Keratinocyte (primary cell): ENCODE measurements at places on chromosomes 2 and 18. TPM values are rescaled to one million over a fixed set of nuclear protein-coding genes. Genes with fewer than 3 reads are reported as not detected.

ABCB6 gene
- polyA plus RNA-seq = 6.1 to 11.0 TPM (median 10.5 TPM) in 3 replicates

LRRTM1 gene
- polyA plus RNA-seq = not detected in 3 replicates

MEIS1 gene
- polyA plus RNA-seq = 2.2 to 4.4 TPM (median 3.1 TPM) in 3 replicates

DNAJB2 gene
- 35.4 to 75.5 TPM (median 51.7 TPM) in 3 replicates for polyA plus RNA-seq

TRIM43 gene
- polyA plus RNA-seq = not detected in 3 replicates

CFAP221 gene
- not detected in 3 replicates for polyA plus RNA-seq

REG1B gene
- not detected in 3 replicates for polyA plus RNA-seq

DAPL1 gene
- polyA plus RNA-seq = 1.1 to 5.9 TPM (median 4.8 TPM) in 3 replicates

UNC80 gene
- polyA plus RNA-seq = 0.09 to 0.13 TPM (median 0.10 TPM) in 3 replicates

DCDC2C gene
- polyA plus RNA-seq = not detected in 3 replicates

REG3G gene
- not detected in 3 replicates for polyA plus RNA-seq

SMYD1 gene
- not detected in 3 replicates for polyA plus RNA-seq

SLC19A3 gene
- 0.25 to 1.0 TPM (median 0.58 TPM) in 3 replicates for polyA plus RNA-seq

MRPL44 gene
- 18.2 to 27.9 TPM (median 27.1 TPM) in 3 replicates for polyA plus RNA-seq

PFN4 gene
- polyA plus RNA-seq = 0.14 to 0.28 TPM (median 0.16 TPM) in 3 replicates

TPRKB gene
- polyA plus RNA-seq = 28.0 to 58.4 TPM (median 32.3 TPM) in 3 replicates

UCN gene
- polyA plus RNA-seq = 0.08 to 0.59 TPM (median 0.10 TPM) in 3 replicates

MC5R gene
- not detected in 3 replicates for polyA plus RNA-seq

TUBA4B gene
- polyA plus RNA-seq = 0.08 TPM in 1 of 3 replicates, not detected in the others

IKZF2 gene
- polyA plus RNA-seq = 7.1 to 12.3 TPM (median 8.2 TPM) in 3 replicates

AKAIN1 gene
- polyA plus RNA-seq = not detected in 3 replicates

VRK2 gene
- 16.8 to 27.6 TPM (median 24.3 TPM) in 3 replicates for polyA plus RNA-seq

SUMO1 gene
- 88.2 to 179 TPM (median 100 TPM) in 3 replicates for polyA plus RNA-seq
